Suppressor macrophage treated with lipopolysaccharide for 4 hours (primary cell): ENCODE measurements at places on chromosomes 6 and 20.

DNA sequence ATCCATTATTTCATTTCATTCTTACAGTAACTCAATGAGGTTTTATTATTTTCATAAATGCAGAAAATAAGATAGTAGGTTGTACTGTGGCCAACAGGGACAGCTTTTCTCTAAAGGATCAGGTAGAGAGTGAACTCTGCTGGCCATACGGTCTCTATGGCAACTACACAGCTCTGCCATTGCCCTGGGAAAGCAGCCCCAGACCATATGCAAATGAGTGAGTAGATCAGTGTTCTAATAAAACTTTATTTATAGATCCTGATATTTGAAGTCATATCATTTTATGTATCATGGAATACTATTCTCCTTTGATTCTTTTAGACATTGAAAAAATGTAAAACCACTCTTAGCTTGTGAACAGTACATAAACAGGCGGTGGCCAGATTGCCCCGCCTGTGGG lies 192.5 kb upstream of the RREB1 start:
- no peak for DNase-seq

GRCh38 chr6:42551217-42551616 lies 12.6 kb upstream of the UBR2 start:
- no peak for DNase-seq

GRCh38 chr6:45864651-45865050 lies 151.0 kb downstream of the CLIC5 start:
- no peak for DNase-seq

DNA sequence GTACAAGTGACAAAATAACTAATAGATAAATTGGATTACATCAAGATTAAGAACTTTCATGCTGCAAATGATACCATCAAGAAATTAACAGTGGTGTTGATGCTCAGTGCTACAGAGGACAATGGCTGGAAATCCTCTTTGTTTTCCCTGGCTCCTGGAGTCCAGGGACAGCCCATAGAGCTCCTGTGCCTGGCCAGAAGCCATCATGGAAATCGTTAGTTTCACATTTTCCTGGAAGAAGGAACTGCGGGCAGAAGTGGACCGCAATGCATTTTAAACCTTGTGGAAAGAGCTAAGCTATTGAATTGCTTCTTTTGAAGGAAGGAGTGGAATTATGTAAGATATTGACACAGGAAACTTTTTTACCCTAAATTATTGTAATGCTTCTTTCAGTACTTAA lies 276.0 kb downstream of the GJA1 start:
- DNase-seq, result no peak

DNA sequence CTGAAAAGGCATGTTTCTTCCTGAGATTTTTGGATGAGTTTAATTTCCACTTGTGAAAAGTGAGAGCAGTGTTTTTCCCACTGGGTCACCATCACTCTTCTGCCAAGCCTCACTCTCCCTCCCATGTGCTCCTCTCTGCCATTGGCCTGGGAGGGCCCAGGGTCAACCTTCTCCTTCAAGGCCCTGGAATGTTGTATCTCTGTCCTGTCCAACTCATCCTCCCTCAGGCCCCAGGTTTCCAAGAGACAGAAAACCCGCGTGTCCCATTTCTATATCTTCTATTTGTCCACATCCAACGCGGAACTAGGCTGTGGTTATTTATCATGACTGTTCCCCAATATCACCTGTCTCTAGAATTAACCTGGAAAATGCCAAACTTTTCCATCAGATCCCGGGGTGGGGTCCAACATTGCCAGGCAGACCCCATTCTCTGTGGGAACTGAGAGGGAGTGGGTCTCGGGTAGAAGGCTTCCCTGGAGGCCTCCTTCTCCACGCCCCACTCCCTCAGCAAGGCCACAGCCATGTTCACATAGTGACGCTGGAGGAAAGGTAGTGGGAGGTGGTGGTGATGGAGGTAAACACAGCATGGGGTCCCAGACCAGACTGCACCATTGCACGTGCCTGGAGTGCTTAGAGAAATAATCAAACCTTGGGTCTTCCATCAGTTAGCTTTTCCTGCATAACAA lies 173.5 kb downstream of the SCP2D1 start:
- DNase-seq, result no peak

GRCh38 chr6:109456710-109457561 lies 1.4 kb upstream of the MICAL1 start:
- DNase-seq, result no peak

- no peak for DNase-seq
These were observed 65.7 kb downstream of the LRRC1 start for GRCh38 chr6:53860511-53860910.

DNA sequence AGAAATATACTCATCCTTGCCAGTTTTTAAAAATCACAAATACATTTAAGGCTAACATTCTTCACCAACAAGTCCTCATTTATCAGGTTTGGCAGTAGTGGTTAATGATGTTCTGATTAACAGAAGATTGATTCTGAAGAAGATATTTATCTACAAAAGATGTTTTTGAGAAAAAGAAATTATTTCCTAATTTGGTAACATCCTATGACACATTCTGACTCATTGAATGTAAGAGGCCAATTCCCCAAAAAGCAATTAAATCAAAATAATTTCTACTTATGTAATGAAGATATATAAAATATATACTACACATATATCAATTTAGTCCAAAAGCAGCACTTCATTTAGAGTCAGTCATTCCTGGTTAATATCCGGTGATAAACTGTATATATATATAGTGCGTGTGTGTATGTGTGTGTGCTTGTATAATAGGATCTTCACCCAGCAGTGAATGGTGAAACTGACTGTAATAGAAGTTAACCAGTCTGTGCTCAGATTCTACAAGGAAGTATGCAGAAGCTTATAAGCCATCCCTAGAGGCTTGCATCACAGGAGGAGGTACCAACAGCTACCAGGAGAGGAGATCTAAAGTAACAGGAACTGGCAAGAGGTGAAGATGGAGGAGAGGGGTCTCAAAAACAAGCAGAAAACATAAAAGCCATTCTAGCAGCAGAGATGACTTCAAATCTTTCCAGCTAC lies 82.9 kb upstream of the MARCKS start:
- peak; percentile 65 for DNase-seq

- no peak for DNase-seq
These were observed 1.4 kb upstream of the BTN3A1 start for GRCh38 chr6:26400626-26401025.

DNA sequence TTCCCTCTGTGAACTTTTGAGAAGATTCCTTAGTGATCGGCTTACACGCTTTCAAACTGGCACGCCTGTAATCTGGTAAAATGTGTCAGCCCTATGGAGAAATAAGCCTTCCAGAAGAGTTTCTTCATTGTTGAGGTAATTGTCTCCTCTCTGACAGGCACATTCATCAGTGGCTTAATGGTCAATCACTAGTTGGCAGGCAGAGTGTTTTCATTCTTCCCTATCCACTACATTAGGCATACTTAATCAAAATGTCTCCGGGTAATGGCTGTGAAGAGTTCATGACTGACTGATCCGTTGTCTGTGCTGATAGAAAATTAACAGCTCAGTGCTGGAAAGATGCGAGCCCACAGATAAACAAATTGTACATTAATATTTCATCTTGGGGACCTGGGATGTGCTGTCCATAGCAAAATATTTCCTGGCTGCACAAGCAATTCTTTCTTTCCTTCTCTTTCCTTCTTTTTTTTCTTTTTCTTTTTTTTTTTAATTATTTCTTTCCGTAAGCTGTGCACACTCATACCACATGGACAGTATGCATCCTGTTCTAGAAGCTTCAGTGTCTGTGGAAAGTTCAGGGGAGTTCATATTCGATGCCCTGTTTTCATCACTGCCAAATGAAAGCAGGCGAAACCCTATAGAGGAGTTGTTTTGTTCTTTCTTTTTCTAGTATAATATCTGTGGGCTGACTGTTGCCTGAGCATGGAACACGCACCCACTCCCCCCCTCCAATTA lies 31.4 kb downstream of the TSHZ2 start:
- DNase-seq, result no peak

GRCh38 chr6:7201732-7202541 lies 94.2 kb downstream of the RREB1 start:
- peak; percentile 98 for DNase-seq

DNA sequence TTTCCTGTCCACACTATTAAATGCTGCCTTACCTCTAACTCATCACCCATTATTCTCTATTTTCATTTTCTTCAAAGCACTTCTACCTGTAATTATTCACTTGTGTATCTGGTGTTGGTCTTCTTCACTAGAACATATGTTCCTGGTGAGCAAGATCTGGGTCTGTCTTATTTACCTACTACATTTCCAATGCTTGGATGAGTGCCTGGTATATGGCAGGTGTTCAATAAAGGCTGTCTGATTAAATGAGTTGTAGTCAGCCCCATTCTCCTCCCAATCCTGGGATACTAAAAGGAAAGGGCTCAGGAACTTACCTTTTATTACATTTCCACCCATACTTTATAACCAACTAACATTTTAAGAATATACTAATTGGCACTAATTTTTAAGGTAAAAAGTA lies 61.0 kb downstream of the CEP162 start:
- no peak for DNase-seq
